Stimulated activated CD8-positive, alpha-beta memory T cell treated with anti-CD3 and anti-CD28 coated beads, Interleukin-4, amount 100 ng/mL, for 1 hour (primary cell): ENCODE measurements at places on chromosomes 2 and 18.

GRCh38 chr2:225113371-225114015, 71.2 kb upstream of the DOCK10 start:
- DNase-seq, result no peak

GRCh38 chr18:74876630-74877243, 279.1 kb downstream of the ZNF407 start:
- no peak for DNase-seq

DNA sequence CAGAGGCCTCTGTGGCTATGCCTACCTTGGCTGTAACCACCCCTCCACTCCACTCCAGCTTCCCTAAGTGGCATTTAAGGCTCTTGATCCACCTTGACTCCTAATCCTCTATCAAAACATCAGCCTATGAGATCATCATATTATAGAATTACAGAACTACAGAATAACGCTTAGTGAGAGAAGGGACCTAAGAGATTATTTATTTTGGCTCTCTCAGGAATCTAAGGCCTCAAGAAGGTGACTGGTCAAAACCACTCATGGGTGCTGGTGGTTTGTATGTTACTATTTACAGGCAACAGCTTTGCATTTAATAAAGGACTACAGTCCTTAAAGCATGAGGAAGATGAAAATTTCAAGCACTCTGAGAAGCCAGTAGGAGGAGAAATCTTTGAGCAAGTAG, 118.8 kb downstream of the FSHR start:
- DNase-seq, result no peak

DNA sequence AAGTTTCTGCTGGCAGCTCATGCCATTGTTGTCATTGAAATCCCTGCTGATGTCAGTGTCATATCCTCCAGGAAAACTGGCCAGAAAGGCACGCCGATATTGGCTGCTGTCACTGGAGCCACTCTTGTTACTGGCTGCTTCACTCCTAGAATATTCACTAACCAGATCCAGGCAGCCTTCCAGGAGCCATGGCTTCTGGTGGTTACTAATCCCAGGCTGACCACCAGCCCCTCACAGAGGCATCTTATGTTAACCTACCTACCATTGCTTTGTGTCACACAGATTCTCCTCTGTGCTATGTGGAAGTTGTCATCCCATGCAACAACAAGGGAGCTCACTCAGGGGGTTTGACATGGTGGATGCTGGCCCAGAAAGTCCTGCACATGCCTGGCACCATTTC, 27.0 kb upstream of the MTX2 start:
- DNase-seq, result no peak

GRCh38 chr2:33083699-33084387, 137.1 kb downstream of the LTBP1 start:
- no peak for DNase-seq

DNA sequence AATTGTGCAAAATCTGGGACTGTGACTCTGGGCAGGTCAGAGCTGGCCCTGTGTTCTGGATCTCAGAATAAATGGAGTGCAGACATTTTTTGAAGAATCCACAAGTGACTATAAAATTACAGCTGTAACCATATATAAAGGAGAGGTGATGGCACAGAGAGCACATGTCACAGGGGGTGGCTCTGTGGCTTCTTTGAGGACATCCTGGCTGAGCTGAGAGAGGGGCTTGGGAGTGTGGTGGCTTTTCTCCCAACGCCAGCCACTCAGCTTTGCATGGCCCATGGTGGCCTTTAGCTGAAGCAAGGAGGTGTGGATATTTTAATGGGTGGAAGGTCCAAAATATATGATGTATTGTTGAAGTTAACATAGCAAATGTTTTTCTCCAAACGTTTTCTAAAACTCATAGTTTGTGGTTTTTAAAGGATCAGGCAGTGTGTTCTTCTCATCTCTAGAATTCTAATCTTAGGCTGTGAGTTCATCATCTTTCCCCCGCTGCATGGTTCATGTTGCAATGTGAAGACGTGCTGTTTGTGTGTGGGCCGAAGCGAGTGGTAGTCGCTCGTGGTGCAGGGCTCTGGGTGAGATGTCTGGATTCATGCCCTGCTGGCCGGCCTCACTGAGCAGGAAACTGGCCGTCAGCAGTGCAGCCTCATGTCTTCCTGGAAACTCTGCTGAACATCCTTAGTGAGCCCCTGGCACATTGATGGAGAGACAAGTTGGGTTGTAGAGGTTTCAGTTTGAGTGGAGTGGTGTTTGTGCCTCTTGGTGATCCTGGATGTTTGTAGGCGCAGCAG, 109.9 kb downstream of the ZNF236 start:
- DNase-seq, result no peak

- DNase-seq, result no peak
Observed at GRCh38 chr18:41828137-41828536, 126.9 kb upstream of the PIK3C3 start.

- no peak for DNase-seq
Observed at GRCh38 chr2:130335226-130335625, 7.5 kb upstream of the IMP4 start.

- DNase-seq, result no peak
Observed at GRCh38 chr2:160590664-160591063, 97.1 kb upstream of the RBMS1 start.

DNA sequence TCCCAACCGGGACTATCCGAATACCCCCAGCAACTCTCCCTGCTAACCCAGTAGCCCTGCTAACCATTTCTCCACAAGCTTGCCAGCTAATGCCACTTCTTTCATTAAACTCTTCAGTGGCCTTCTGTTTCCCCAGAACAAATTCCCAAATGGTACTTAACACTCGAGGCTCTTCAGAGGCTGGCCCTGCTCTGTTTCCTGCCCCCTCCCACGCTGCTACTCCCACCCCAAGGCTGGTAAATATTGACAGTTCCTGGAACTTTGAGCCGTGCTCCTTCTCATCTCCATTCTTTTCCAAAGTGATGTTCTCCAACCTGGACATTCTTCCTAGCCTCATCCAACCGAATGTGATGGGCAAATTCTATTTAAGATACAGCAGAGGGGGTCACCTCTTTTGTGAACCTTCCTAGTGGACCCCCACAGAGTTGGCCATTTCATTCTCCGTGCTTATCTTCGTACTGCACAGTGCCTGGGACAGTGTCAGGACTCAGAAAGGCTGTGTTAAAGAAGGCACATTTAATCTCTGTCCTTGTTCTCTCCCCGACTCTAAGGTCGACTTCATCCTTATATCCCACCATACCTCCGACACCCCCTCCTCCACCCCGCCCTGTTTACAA, 3.2 kb upstream of the KIDINS220 start:
- no peak for DNase-seq

GRCh38 chr2:64960819-64961218, 28.4 kb upstream of the SLC1A4 start:
- no peak for DNase-seq

- no peak for DNase-seq
Observed at GRCh38 chr2:208711598-208711997, 305.0 kb downstream of the PTH2R start.

DNA sequence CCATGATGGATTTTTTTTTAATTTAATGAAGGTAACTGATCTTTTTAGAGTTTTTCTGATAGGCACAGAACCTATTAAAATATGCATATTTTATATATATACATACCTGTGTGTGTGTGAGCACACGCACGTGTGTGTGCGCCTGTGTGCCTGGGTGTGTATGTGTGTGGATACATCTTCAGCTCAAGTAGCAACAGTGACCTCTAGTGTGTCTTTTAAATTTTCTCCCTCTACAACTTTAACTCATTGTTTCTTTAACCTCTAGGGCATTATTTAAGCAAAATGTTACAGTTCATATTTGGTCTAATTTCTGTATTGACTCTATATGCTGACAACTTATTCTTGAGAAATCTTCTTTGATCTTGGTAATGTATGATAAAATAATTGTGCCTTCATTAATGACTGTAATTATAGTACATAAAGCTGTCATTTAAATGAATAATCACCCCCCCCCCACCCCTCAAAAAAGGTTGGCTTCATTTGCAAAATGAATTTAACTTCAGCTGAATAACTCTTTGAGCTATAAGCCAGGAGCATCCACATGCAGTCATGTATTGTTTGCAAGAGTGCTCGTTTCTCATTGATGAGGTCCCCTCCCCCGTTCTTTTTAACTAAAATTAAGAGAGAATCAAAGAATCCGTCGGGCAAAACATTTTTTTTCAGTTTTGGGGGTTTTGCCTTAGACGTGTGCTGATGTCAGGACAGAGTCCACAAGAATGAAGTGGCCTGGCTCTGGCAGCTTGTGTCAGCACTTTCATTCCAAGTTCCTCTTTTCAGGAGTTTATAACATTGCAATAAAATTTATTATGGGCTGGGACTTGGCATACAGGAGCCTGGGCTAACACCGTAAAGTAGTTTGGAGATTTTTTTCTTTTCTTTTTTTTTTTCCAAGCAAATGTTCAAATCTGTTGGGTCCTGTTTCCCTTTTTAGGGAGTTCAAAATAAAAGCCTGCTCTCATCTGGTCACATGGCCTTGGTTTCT, 80.0 kb downstream of the ETAA1 start:
- DNase-seq, result no peak

GRCh38 chr2:72562451-72563153, 263.2 kb downstream of the EXOC6B start:
- no peak for DNase-seq

DNA sequence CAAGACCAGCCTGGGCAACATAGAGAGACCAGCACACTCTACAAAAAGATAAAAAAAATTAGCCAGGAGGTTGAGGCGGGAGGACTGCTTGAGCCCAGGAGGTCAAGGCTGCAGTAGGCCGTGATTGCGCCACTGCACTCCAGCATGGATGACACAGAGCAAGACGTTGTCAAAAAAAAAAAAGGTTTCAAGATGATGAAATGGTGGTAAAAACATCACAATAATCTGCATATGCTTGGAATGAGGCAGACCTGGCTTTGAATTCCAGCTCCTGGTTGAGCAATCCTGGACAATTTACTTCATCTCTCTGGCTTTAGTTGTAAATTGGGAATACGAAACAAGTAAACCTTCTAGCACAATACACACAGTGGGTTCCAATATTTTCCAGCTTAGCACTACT, 24.1 kb downstream of the USP40 start:
- no peak for DNase-seq

GRCh38 chr2:11764359-11764758, 17.9 kb downstream of the LPIN1 start:
- DNase-seq, result no peak

DNA sequence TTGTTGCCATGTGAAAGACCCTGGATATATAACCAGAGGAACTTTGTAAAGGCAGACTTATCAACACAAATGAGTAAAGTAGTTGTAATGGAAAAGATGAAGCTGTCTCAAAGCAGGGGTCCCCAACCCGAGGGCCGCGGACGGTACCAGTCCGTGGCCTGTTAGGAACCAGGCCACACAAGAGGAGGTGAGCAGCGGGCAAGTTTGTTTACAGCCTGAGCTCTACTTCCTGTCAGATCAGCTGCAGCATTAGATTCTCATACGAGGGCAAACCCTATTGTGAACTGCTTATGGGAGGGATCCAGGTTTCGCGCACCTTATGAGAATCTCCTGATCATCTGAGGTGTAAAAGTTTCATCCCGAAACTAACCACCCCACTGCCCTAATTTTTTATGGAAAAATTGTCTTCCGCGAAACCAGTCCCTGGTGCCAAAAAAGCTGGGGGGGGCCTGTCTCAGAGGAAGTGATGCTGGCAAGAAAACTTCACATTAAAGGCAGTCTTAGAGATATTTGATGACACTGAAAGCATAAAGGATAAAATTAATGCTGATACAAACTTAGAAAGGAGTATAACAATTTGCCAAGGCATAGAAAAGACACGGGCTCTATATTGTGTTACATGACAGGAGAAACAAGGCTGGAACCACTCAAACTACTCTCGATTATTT, 57.5 kb upstream of the MSTN start:
- DNase-seq, result no peak

DNA sequence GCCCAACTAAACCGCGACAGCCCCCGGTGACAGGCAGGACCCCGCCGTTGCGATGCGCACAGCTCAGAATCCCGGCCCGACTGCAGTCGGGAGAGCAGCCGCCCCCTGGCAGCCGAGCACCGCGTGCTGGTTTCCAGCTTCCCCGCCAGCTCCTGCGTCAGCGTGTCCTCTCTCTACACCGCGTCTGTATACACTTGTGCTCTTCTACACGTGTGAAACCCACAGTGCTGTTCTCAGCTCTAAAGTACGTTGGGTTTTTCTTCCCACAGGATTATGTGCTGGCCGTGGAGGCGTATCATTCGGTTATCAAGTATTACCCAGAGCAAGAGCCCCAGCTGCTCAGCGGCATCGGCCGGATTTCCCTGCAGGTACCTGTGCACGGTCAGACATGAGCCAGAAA, 54.0 kb downstream of the ADI1 start:
- DNase-seq, result no peak

DNA sequence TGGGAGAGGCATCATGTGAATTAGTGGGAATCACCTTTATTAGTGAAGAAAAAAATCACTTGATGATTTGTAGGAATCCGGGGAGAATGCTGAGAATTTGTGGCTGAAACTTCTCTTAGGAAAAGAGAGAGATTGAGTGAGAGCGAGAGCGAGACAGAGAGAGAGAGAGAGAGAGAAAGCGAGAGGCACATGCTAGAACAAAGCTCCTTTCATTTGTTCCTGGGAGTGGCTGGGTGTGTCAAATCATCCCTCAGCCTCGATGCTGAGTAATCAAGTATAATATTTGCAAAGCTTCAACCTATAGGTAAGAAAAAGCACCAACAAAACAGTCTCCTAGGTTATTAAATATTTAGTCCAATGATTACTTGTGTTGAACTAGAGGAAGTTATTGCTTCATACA, 4.4 kb upstream of the SERPINB5 start:
- no peak for DNase-seq

- no peak for DNase-seq
Observed at GRCh38 chr2:5123582-5124196, 568.5 kb upstream of the SOX11 start.

- no peak for DNase-seq
Observed at GRCh38 chr2:101064125-101064502, 62.0 kb downstream of the RPL31 start.

- no peak for DNase-seq
Observed at GRCh38 chr2:15163326-15163725, 397.8 kb downstream of the NBAS start.

DNA sequence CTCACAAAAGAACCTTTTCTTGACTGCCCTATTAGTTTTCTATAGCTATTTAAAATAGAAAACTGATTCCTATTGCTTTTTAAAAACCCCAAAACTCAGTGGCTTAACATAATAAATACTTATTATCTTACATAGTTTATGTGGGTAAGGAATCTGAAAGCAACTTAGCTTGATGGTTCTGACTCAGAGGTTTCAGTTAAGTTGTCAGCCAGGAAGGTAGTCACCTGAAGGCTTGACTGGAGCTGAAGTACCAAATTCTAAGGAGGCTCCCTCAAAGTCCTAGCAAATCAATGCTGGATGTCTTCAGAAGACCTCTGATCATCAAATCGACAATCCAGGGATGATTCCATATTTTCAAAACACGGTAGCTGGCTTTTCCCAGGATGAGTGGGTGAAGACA, 546.6 kb upstream of the CDH2 start:
- no peak for DNase-seq

GRCh38 chr2:219483451-219484342, 15.0 kb upstream of the GMPPA start:
- DNase-seq, result no peak
